Activated CD4-positive, alpha-beta memory T cell treated with anti-CD3 and anti-CD28 coated beads, Interleukin-2, amount 10 ng/mL, durations not matched to agents 7 days and 5 days (primary cell): ENCODE measurements at places on chromosomes 2 and 18. TPM values are rescaled to one million over a fixed set of nuclear protein-coding genes. Genes with fewer than 3 reads are reported as not detected.

Gene PSMA8
- total RNA-seq: 0.60 TPM

Gene HYCC2
- total RNA-seq: 27.9 TPM

Gene ALLC
- not detected for total RNA-seq

Gene CAVIN2
- not detected for total RNA-seq

Gene MBP
- total RNA-seq: 95.3 TPM

Gene CNGA3
- not detected for total RNA-seq

Gene TMEM200C
- not detected for total RNA-seq

DNA sequence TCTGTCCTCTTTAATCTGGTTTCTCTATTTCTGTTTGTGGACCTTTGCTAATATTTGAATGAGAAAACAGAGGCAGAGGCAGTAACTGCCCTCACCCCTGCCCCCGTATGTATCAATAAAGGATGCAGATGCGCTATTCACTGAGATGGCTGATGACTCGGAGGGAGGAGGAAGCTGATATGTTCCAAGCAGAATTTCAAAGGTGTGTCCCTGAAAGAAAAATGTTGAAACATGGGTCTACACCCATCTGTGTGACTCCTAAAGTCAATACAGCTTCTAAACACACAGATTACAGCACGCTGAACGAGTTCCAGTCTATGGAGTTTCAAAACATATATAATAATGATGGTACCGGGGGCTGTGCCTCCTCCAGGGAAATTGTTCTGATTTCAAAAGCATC is 38.8 kb downstream of the EPHA4 start:
- no peak for DNase-seq

GRCh38 chr18:3879836-3880120 is 429.8 kb downstream of the TGIF1 start:
- no peak for DNase-seq

- DNase-seq: no peak
Measured at GRCh38 chr18:11004294-11004693, 145.1 kb downstream of the PIEZO2 start.

DNA sequence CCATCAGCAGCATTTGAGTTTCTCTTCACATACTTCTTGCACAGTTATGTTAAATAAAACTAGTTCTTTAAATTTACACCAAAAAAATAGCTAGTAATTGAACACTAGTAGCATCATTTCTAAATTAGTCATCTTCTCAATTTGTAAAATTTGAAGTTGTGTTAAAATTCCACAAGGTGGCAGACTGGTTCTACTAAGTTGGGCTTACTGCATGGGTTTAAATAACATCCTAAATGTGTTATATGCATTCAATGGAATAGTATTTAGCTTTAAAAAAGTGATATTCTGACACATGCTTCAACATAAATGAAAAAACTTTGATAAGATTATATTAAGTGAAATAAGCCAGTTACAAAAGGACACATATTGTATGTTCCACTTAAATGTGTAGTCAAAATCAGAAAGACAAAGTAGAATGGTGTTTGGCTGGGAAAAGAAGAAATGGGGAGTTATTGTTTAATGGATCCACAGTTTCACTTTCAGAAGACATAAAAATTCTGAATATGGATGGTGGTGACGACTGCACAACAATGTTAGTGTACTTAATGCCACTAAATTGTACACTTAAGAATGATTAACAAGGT is 28.7 kb upstream of the RPRD1A start:
- DNase-seq: no peak

DNA sequence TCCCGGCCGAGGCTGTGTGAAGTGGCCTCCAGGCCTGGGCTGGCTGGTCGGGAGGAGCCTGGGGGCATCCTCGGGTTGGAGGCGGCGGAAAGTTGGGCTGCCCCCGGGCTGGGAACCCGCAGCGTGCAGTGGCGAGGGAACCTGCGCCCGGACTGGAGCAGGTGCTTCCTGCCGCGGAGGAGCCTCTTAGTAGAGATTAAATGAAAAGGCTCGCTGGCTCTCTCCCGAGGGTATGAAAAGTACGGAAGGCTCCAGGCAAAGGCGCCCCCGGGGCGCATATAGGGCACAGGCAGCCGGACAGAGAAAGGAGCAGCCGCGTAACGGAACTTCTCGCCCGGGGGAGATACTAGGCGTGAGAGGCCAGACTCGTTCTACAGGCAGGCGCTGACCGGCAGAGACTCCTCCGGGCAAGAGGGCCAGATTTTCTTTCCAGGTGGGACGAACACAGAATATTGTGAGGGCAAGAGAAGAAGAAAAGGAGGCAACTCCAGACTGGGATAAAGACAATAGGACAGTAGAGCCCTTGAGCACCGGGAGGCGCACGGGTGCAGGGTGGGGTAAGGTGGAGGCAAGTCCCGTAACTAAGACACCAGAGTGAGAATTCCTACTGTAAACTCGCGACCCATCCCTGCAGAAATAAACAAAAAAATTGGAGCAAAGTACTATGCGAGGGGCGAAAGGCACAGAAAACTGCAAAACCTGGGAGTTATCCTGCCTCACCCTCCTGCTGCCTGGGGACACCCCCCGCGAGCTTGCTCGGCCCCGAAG is 816 bp downstream of the CDH2 start:
- no peak for DNase-seq

DNA sequence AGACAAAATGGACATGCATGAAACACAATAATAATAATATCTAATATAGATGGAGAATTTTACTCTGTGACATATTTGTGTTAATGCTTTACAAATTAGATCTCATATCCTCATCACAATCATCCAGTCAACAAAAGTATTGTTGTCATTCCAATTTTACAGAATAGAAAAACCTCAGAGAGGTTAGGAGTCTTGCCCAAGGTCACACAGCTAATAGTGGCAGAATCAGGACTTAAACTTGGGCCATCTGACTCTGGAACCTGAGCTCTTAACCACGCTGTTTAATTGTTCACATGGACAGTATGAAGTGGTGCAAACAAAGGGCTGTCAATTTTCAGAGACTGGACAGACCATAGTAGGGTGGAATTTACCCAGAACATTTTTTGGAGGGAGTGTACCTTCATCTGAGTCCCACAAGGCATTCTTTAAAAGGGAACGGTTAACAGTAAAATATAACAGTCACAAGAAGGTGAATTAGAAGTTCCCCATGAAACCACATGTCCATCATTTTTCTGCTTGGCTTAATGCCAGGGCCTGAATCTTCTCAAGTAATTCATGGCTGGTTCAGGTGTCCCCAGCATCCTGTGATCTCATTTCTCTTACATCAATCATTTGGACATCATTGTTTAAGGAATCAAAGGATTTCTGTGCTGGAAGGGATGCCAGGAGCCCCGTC is 35.4 kb upstream of the CCDC93 start:
- DNase-seq: no peak

DNA sequence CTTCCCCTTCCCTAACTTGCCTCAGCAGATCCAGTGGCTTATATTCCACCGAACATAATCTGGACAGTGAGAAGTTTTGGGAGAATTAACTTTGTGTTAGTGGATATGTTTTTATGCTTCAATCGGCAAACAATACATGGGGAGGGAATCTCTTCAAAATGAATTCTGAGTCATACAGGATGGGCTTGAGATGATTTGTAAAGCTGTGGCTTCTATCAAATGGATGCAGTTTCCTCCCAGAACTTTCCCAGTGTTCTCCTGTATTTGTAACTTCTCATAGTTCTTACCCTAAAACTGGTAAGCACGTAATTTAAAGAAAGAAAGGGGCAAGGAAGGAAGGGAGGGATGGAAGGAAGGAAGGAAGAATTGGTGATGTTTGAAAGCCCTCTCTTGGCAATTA is 36.8 kb downstream of the PDCL3 start:
- DNase-seq: no peak

DNA sequence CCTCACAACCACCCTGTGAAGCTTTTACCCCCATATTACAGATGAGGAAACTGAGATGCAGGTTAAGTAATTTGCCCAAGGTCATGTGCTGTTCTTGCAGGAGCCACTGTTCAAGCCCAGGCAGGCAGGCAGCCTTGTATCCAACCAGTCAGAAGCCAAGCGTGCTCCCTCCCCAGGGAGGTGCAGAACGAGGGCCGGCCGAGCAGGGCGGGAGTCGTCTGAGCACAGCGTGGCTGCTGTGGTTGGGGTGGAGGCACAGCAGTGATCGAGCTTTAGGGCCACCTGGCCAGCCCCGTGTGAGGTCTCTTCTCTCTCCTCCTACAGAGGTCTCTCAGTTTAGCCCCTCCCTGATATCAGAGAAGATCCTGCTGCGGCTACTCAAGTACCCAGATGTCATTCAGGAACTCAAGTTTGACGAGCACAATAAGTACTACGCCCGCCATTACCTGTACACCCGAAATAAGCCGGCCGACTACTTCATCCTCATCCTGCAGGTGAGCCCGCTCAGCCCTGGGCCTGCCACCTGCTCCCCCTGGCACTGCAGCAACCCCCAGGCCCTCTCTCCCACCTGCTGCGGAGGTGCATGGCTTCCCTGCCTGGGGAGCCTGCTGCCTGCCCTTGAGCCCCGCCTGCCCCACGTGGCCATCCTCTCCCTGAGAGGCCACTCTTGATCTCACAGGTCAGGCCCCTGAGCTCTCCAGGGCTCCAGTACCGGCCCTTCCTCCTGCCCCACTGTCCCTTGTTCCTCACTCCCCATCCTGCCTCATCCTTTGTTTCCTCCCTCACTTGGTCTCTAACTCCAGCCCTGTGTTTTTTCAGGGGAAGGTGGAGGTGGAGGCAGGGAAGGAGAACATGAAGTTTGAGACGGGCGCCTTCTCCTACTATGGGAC is 17.1 kb upstream of the CNNM3 start:
- DNase-seq: no peak

GRCh38 chr2:129056309-129056958 is 737.8 kb upstream of the HS6ST1 start:
- DNase-seq: no peak

GRCh38 chr2:206616151-206616550 is 26.1 kb upstream of the FAM237A start:
- no peak for DNase-seq

DNA sequence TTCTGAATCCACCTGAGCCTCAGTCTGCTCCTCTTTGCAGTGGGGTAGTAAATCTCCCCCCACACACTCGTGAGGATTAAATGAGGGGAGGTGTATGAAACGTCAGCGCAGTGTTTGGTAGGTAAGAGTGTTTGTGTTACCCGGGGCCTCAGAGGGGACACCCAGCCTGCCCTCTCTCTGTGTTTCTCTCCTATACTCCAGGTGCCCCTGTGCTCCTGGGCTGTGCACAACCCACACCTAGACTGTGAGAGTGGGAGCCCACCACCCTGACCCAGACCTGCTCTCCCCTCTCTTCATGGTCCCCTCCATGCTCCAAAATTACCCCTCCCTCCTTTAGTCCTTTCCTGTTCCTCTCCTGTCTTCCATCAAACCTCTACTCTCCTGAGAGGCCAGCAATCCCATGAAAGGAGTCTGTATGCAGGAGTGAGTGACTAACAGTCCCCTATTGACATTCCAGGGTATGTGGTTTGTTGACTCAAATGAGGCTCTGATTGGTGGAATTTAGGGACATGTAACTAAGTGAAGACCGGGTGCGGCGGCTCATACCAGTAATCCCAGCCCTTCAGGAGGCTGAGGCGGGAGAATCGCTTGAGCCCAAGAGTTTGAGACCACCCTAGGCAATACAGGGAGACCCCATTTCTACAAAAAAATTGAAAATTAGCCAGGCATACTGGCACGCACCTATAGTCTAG is 10.4 kb downstream of the CIB4 start:
- DNase-seq: no peak

DNA sequence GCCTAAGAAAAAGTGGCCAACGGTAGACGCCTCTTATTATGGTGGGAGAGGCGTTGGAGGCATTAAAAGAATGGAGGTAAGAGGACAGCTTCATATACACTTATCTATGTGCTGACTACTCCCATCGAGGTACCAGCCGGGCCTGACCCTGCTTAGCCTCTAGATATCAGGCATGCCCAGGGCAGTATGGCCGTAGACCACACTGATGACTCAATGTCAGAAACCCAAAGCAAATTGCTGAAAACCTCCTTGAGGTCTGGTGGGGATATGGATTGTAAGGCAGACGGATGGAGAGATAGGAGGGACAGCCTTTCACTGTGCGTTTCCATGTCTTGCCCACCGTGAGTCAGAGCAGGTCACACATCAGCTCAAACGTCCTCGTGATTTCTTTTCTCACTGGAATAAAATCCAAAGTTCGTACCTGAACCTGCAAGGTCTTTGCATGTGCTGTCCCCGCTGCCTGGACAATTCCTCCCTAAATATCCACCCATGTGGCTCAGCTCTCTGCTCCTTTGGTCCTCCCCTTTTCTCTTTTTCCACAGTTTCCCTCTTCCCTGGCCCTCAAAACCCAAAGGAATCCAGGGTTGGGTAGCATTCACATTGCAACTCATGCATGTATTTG is 168.9 kb downstream of the ANTXR1 start:
- no peak for DNase-seq

DNA sequence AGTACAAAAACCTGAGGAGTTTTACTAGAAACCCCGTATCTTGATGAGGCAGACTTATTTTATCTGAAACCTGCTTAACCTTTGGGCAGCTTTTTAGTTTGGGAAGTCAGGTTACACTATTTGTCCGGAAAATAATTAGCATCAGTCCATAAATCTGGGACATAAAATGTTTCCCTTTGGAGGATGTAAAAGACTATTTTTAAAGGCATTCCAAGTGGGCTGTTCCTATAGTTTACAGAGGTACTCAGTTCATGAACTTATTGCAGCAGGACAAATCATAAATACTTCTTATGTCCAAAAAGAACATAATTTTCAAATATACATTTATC is 6.3 kb downstream of the HTR2B start:
- DNase-seq: no peak

GRCh38 chr2:25736899-25737515 is 63.6 kb upstream of the DTNB start:
- no peak for DNase-seq

DNA sequence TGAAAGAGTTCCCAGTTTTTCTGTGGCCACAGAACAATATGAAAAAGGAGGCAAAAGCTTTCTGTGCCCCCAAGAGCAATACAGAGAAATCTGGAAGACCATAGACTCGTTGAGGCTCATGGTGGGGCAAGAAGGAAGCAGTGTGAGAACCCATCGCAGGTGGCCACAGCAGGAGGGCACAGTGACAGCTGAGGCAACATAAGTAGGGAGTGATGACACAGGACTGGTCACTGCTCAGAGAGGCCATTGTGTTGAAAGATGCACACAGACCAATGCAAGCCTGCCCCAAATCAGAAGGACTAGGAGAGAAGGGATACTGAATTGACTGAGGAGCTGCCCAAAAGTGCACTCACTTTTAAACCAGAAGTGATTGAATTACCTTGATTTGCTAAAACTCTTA is 483.6 kb downstream of the EPHA4 start:
- no peak for DNase-seq

DNA sequence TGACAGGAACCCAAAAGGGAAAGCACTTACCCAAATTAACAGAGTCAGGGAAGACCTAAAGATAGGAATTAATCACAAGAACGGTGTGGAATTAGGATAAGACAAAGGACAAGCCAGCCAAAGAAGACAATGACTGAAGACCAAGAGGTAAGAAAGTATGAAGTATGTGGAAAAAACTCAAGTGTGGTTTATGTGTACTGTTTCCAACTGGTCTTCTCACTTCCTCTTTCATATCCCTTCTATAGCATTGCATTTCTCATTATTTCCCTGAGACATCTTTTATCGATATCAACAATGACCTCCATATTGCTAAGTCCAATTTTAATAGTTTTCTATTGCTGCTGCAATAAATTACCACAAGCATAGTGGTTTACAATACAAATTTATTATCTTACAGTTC is 313.5 kb upstream of the SLC39A10 start:
- DNase-seq: no peak

- no peak for DNase-seq
Measured at GRCh38 chr18:50783553-50783952, 36.3 kb downstream of the MRO start.

GRCh38 chr18:21998486-21998885 is 170.9 kb upstream of the GATA6 start:
- no peak for DNase-seq

- no peak for DNase-seq
Measured at GRCh38 chr2:111535404-111535803, 348.6 kb downstream of the ANAPC1 start.
